Bronchial epithelial cell (primary cell): ENCODE measurements at places on chromosomes 6 and 20. TPM values are rescaled to one million over a fixed set of nuclear protein-coding genes. Genes with fewer than 3 reads are reported as not detected.

ZNF334 gene
- total RNA-seq = 1.5 and 1.6 TPM in 2 replicates

KCNK16 gene
- not detected in 2 replicates for total RNA-seq

HSPA1A gene
- total RNA-seq = 50.3 and 55.3 TPM in 2 replicates

FAM110A gene
- 7.1 and 8.3 TPM in 2 replicates for total RNA-seq

HFE gene
- 3.7 and 4.6 TPM in 2 replicates for total RNA-seq

CLVS2 gene
- total RNA-seq = not detected in 2 replicates

TP53TG5 gene
- total RNA-seq = 0.13 TPM in 1 of 2 replicates, not detected in the other

HLA-G gene
- 4.9 and 13.2 TPM in 2 replicates for total RNA-seq

SAMD5 gene
- total RNA-seq = 2.6 and 3.1 TPM in 2 replicates

FRS3 gene
- total RNA-seq = 0.77 and 0.79 TPM in 2 replicates

PTPRK gene
- total RNA-seq = 48.4 and 75.1 TPM in 2 replicates

DOK5 gene
- total RNA-seq = 0.13 TPM in 1 of 2 replicates, not detected in the other

ANKEF1 gene
- 4.2 and 5.2 TPM in 2 replicates for total RNA-seq

CUL7 gene
- 16.9 and 20.5 TPM in 2 replicates for total RNA-seq

KCNQ5 gene
- total RNA-seq = 0.38 and 2.1 TPM in 2 replicates

HLA-DRB5 gene
- total RNA-seq = not detected in 2 replicates

POPDC3 gene
- total RNA-seq = 1.4 and 5.8 TPM in 2 replicates

RAB22A gene
- total RNA-seq = 17.6 and 18.3 TPM in 2 replicates

C20orf204 gene
- total RNA-seq = 0.53 and 1.2 TPM in 2 replicates

COL9A3 gene
- total RNA-seq = not detected in 2 replicates

SLC35F1 gene
- not detected in 2 replicates for total RNA-seq

BMP7 gene
- total RNA-seq = not detected in 2 replicates

BPIFB4 gene
- not detected in 2 replicates for total RNA-seq

ECT2L gene
- total RNA-seq = 0.13 TPM in 1 of 2 replicates, not detected in the other

ZNF165 gene
- 2.6 and 4.7 TPM in 2 replicates for total RNA-seq

C20orf96 gene
- 0.64 and 0.79 TPM in 2 replicates for total RNA-seq

SRMS gene
- 0.13 and 0.79 TPM in 2 replicates for total RNA-seq

PPIL4 gene
- 19.7 and 26.2 TPM in 2 replicates for total RNA-seq

MEI4 gene
- not detected in 2 replicates for total RNA-seq

LST1 gene
- not detected in 2 replicates for total RNA-seq

MEP1A gene
- total RNA-seq = not detected in 2 replicates

CCN2 gene
- 1.3 and 2.6 TPM in 2 replicates for total RNA-seq

SSTR4 gene
- not detected in 2 replicates for total RNA-seq

DDO gene
- total RNA-seq = not detected in 2 replicates

SRSF12 gene
- total RNA-seq = under 0.01 and 0.38 TPM in 2 replicates

PGC gene
- total RNA-seq = not detected in 2 replicates

HSPA1L gene
- total RNA-seq = 0.53 and 1.4 TPM in 2 replicates

SAPCD1 gene
- 1.3 TPM in 2 replicates for total RNA-seq

GNRH2 gene
- total RNA-seq = 0.13 and 0.53 TPM in 2 replicates

DSE gene
- total RNA-seq = 56.6 and 100 TPM in 2 replicates

MYH7B gene
- under 0.01 TPM in 2 replicates for total RNA-seq

ZMYND8 gene
- total RNA-seq = 13.4 and 14.7 TPM in 2 replicates

CRIP3 gene
- not detected in 2 replicates for total RNA-seq

TREM2 gene
- 0.53 and 1.9 TPM in 2 replicates for total RNA-seq

NRSN1 gene
- not detected in 2 replicates for total RNA-seq

ANKS1A gene
- total RNA-seq = 8.8 and 9.5 TPM in 2 replicates

SEL1L2 gene
- not detected in 2 replicates for total RNA-seq

RMND1 gene
- total RNA-seq = 25.0 and 51.6 TPM in 2 replicates

IRF4 gene
- not detected in 2 replicates for total RNA-seq

BMP6 gene
- 2.3 and 2.6 TPM in 2 replicates for total RNA-seq

CYP24A1 gene
- total RNA-seq = 6.9 and 8.7 TPM in 2 replicates

TMEM217 gene
- 0.26 and 0.38 TPM in 2 replicates for total RNA-seq

TRIM27 gene
- total RNA-seq = 27.0 and 39.0 TPM in 2 replicates

IL17F gene
- total RNA-seq = not detected in 2 replicates
